ENCODE measurements at places on chromosomes 1 and 21. TPM values are rescaled to one million over a fixed set of nuclear protein-coding genes. Genes with fewer than 3 reads are reported as not detected.

Gene TIE1
- total RNA-seq: not detected

- no peak for DNase-seq
Observed at GRCh38 chr1:72516826-72517225, 234.5 kb upstream of the NEGR1 start.

- no peak for DNase-seq
Observed at GRCh38 chr1:39003794-39004193, 12.7 kb downstream of the AKIRIN1 start.

DNA sequence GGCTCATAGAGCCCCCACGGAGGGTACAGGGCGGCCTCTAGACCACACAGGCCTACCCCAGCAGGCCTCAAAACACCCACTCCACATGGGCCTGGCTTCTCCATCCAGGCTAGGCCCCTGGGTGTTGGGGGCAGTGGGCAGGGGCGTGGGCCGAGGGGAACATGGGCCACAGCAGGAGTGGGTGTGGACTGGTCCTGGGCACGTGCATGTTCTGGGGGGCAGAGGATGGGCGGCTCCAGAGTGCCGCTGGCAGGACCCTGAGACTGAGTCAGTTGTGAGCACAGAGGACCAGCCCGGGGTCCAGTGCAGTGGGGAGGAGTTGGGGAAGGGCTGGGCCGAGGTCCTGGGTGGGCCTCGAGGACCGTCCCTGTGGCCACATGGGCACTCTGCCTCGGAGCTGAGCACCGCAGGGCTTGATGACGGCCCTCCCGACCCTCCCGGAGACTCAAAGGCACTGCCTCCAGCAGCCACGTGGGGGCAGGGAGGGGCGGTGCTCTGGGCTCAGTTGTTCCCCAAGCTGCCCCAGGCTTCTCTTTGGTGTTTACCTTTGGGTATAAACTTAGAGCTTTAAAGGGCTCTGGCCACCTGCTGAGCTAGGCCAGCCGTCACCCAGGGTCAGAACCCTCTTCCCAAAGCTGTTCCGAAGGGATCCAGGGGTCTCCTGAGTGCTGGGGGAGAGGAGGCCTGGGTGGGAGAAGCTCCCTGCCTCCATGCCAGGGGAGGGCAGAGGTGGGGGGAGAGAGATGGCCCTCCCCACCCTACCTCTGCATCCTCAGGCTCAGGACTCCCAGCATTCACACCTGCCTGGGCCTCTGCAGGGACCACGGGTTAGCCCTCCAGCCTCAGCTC, 79.9 kb downstream of the MORN1 start:
- peak; percentile 51 for DNase-seq

DNA sequence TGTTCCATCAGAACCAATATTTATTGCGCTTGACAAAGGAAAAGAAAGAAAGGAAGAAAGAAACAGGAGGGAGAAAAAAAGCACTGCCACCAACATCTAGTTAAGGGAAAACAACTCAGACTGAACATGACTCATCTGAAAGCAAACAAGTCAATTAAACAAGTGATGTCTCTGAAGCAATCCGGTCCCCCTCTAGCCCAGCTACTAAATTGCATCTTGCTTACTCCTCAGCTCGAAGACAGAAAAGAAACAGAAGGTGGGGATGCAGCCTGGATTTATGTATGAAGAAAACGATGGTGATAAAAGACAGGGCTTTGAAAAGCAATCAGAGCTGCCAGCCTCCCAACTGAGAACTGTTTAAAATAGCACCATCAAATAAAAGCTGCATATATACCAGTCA, 188.2 kb downstream of the OMA1 start:
- no peak for DNase-seq
